Stimulated activated CD8-positive, alpha-beta memory T cell treated with anti-CD3 and anti-CD28 coated beads, Interleukin-7, amount 100 ng/mL, for 1 hour (primary cell): ENCODE measurements at places on chromosomes 7 and 10.

- DNase-seq: no peak
Measured at GRCh38 chr10:42951486-42952251, 125.2 kb upstream of the RET start.

DNA sequence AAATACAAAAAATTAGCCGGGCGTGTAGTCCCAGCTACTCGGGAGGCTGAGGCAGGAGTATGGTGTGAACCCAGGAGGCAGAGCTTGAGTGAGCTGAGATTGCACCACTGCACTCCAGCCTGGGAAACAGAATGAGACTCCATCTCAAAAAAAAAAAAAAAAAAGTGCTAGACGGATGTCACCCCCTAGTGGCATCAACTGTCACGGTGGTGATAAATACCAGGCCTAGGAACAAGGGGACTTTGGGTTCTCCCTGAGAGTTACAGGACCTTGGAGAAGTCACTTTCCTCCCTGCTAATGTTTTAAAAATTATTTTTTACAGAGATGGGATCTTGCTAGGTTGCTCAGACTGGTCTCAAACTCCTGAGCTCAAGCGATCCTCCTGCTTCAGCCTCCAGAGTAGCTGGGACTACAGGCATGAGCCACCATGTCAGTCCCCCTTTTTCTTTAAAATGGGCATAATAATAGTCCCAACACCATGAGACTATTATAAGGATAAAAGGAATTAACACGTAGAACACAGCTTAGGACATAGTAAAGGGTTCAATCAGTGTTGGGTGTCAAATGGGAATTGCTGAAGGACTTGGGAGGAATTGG lies 2.6 kb upstream of the TMEM130 start:
- DNase-seq: no peak

DNA sequence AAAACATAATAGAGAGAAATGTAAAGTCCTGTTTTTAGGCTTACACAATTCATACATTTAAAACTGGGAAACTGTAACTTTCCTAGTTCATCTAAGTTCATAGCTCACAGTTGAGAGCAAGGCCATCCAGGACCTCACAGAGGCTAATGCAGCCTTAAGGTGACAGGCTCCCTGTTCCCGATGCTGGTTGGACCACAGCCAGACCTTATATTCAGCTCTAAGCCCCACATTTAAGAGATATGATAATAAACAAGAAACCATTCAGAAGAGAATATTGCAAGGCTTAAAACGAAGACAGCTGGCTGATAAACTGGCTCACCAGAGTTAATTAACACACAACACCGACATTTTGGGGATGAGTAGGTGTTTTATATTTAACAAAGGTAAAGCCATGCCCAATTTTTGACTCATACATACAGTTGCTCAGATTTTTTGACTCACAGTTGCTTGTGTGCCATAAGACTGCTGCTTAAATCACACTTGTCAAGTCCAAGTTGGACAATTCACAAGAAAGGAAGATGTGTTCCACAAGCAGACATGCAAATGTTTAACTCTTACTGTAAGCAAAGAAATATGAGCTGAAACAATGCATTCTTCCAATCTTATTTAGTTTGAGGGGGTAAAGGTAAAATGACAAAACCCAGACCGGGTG lies 41.1 kb upstream of the TMEM213 start:
- DNase-seq: no peak

DNA sequence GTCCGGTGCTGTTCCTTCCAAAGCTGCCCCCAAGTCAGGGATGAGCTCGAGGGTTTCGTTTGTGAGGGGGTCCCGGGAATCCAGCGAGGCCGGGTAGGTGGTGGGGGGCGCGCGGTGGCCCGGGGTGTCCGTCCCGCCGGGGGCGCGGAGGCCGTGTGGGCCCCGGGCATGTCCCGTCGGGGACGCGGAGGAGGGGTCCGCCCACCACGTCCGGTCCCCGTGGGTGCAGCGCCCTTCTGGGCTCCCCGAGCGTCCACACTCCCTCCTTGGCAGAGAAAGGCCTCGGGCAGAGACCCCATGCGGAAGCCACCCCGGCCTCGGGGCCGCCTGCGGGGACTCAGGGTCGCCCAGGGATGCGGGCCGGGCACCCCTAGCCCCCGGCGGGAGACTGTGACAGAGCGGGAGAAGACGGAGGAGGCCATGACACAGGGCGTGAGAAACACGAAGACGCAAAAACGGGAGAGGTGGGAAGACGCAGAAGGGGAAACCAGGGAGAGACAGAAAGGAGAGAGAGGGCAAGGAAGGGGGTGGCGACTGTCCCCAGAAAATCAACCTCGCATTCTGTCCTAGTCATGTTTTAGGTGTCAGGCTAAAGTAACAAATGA lies 640 bp upstream of the ZNF425 start:
- peak; percentile 16 for DNase-seq

DNA sequence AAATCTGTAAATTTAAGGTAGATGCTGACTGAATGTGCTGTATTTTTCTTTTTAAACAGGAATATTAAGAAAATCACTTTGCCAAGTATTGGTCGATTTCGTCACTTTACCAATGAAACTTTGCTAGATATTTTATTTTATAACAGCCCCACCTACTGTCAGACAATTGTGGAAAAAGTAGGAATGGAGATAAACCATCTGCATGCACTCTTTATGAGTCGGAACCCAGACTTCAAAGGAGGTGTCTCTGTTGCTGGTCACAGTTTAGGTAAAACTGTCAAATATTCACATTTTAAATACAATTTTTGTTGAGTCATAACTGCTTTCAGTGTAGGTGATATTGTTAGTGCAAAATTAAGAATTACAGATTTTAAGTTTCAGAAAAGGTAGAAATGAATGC lies 25.2 kb downstream of the SEC23IP start:
- no peak for DNase-seq

GRCh38 chr7:46534664-46535588 lies 613.9 kb upstream of the IGFBP3 start:
- DNase-seq: no peak

DNA sequence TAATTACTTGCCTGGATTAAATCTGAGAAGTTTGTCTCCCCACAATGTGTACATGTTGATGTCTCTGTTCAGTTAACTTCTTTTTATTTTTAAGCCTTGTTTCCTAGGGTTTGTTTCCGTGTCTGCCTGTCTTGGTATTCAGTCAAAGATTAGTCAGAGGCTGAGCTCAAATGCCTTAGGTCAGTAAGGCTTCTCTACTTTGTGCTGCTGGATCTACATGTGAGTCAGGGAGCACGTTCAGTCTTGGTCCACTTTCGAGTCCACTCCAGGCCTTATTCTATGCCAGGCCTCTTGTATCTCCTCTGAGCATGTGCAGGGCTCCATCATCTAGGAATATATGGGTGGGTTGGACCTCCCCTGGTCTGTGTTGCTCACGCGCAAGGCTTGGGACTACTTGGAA lies 93.3 kb upstream of the FZD8 start:
- DNase-seq: no peak

- no peak for DNase-seq
Measured at GRCh38 chr7:157003756-157004520, 6.5 kb downstream of the MNX1 start.

DNA sequence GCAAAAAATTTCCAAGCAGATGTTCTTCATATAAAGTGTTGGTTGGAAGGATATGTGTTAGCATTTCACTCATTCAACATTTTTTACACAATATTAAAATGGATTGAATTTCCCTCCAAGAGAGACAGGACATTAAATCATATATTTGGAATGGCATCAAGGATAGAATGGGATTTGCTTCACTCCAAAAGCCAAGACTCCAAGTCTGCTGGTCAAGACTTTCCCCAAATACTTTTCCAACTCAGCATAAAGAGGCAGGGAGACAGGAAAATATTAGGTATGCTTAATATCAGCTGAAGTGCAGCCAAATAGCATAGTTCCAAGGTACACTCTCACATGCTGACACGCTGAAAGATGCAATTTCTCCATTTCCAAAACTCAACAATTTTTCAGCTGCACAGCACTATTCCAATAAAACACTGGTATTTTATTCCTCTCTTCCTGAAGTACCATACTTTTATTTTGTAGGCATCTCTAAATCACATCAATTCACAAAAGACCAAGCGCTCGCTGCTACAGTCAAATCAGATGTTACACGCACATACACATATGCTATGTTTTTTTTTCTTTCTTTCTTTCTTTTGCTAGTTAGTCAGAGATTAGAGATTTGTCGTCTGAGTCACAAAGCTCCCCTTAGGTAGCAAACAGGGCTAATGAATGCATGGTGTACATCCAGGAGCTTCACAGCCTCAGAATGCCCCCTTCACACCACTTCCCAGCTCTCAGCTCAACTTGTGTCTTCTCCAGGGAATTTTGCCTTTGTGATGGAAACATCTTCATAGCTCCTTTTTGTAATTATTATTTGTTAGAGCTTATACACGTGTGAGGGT lies 1033.8 kb upstream of the AUTS2 start:
- no peak for DNase-seq

DNA sequence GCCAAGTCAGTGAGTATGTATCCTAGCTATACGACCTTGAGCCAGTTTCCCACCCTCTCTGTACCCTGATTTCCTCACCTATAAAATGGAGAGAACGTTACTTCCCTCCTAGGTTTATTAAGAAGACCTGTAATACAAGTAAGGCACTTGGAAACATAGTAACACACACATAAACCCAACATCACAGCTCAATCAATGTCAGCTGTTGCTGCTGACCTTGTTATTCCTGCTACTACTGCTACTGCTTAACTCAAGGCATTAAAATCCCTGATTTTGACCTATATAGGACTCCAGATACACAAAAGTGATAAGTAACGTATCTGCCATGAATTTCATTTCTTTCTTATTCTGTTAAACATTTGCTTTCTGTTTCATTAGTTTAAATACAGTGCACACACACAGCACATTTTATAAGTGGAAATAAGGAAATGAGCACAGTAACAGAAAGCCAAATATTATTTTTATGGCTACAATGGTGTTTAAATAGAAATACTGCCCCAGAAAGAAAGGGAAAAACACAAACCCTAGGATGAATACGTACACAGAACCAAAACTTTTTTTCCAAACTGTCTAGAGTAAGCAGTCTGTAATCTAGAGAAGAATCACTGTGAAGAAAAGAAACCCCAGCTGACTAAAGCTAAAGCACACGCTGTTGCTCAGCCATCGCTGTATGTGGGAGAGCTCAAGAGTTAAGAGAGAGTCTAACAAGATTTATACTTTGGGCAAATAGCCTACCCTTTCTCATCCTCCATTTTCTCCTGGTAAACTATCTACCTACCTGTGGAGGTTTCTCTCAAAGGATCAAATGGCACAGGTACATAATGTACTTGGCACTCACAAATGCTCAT lies 19.0 kb downstream of the NAPEPLD start:
- DNase-seq: no peak

DNA sequence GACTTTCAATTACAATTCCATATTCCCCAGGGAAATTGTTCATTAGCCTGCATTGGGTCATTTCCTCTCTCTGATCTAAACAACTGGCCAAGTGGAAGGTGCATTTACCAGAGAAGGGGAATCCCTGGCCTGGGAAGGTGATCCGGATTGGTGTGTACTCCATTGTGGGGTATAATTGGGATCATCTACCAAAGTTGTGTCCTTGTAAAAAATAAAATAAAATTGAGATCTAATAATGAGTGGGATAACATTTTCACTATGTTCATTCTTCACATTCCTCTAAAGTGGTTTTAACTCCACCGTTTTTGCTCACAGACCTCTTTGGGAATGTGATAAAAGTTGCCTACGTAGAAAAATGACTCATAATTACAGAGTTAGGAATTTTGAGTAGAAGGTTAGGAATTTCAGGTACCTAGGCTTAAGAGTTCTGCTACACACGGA lies 22.8 kb downstream of the ARL5B start:
- no peak for DNase-seq

DNA sequence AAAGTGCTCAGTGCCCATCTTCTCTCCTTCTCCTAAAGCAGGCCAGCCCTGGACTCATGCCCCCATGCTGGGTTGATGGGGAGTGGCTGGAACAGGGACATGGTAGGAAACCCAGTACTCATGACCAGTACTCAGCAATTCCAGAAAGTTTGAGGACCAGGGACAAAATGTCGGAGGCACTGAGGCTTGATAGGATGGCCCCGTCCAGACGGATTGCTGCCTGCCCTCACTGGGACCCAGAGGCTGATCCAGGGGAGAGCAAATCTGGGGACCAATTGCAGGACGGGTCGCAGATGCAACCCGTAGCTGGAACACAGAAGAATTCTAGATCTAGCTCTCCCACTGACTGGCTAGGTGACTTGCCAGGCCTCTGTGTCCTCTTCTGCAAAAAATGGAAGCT lies 5.1 kb downstream of the ZCCHC24 start:
- DNase-seq: no peak

DNA sequence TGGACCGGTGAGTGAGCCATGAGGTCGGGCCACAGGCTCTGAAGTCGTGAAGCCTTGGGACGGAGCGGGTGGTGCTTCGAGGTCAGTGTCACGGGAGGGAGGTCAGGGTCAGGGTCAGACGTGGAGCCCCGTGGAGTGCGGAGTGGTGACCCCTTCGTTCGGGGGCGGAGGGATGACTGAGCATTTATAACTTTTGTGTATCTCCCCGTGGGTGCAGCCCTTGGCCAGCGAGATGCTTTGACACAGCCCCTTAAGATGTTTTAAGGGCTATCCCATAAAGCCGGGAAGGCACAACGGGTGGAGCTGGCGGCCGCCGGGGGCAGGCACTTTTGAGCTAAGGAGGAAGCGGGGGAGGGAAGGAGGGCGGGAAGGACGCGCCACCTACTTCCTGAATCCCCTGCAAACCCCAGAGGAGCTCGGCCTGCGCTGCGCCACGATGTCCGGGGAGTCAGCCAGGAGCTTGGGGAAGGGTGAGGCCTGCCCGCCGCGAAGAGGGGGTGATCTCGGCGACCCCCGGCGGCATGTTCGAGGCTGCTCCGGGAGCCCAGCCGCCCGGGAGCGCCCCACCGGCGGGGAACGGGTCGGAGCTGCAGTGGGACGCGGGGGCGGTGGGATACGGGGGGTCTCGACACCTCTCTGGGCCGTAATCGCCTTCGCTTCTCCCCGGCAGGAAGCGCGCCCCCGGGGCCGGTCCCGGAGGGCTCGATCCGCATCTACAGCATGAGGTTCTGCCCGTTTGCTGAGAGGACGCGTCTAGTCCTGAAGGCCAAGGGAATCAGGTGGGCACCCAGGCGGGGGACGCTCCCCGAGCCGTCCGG lies at the start of gene GSTO1:
GSTO1 (plus strand) TSS at position 400 of the 818 bp plus-strand sequence; CDS start at position 437, 37 bp downstream.
- DNase-seq: no peak

GRCh38 chr7:50868426-50869100 lies 85.9 kb upstream of the GRB10 start:
- no peak for DNase-seq

DNA sequence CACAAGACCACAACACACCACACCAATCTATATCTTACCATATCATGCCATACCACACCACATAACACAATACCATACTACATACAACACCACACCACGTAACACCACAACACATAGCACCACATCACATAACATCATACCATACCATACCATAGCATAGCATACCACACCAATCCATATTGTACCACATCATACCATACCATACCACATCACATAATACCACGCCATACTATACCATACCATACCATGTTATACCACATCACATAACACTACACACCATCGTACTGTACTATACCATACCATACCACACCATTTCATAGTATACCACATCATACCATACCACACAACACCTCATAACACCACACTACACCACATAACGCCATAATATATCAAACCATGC lies 335.2 kb upstream of the VWC2 start:
- DNase-seq: no peak
